ENCODE measurements at places on chromosomes 11 and 22. TPM values are rescaled to one million over a fixed set of nuclear protein-coding genes. Genes with fewer than 3 reads are reported as not detected.

Gene HTR3B
- total RNA-seq = not detected

Gene UBQLN3
- not detected for total RNA-seq

- DNase-seq = no peak
Measured at GRCh38 chr22:32411402-32411801, 645 bp downstream of the RTCB start.

DNA sequence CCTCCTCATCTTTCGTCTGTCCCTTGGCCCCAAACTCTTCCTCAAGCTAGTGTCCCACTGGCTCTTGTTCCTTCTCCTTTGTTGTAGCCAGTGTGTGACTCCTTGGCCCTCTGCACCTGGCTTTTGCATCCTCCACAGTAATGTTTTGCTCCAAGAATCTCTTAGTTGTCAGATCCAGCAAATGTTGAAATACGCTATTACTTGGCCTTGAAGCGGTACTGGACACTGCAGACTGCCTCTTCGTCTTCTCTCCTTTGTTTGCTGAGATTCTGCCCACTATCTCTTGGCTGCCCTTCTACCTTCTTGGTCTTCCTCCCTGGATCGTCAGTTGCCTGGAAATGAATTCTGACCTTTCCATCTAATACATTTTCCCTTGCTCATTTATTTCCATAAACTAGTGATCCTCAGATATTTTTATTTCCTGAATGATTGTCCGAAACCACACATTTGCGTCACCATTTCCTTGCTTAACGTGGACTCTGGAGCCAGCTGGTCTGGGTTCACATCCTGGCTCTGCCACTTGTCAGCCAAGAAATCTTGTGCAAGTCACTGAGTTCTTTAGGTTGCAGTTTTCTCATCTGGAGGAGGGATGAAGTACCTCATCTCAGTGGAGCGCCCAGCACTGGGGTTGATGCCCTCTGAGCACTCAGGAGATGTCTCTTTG is 113.6 kb downstream of the LDLRAD3 start:
- DNase-seq = no peak

DNA sequence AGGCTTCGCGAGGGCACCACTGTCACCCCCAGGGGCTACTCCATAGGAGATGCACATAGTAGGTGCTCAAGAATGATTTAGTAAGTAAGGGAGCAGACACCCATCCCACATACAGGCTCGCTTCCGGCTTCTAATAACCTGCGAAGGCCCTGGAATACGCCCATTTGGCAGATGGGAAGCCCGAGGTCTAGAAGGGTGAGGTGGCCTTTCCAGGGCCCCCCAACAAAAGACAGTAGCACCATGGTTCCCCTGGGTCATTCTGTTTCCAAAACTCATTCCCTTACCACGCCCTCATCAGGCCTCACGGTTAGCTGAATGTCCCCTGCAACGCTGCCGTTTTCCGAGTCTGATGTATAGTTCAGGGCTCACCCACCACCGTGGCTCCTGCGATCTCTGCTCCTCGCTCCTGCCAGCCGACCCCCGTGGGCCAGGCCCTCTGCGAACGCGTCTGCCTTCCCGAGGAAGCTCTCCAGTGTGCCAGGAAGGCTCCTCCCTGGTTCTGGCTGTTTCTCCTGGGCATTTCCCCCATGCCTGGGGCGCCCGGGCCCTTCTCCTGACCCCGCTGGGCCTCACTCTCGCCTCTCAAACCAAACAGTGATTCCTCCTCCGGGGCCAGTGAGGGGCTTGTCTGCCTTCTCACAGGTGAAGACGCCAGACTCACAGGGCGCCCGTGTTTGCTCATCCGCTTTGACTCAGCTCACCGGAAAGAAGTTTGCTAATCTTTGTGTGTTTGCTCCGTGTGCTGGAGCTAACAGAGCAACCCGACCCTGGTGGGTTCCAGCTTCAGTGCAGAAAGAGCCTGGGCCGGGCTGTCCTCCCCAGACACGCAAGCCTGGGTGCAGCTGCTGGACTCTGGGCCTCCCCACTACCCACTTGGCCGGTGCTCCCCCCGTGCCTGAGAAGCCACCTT is 86.6 kb downstream of the RTL6 start:
- DNase-seq = no peak

Data from MG63 (cell line).